Stimulated activated CD8-positive, alpha-beta memory T cell treated with anti-CD3 and anti-CD28 coated beads, Interleukin-7, amount 100 ng/mL, for 48 hours (primary cell): ENCODE measurements at places on chromosomes 5 and 9.

DNA sequence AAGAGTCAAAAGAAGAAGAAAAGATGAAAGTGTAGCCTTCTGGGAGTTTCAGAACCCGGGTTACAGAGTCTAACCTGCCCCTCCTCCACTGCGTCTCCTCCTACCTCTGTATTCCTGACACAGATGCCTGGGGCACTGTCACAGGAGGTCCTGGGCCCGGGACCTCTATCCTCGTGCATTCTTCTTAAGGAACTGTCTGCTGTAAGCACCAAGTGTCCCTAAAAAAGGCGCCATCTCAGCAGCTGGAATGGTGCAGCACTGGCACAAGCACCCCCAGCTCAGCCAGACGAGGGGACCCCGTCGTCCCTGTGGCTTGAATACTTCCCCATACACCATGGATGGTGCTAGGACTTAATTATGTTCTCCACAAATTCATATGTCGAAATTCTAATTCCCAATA lies 35.8 kb upstream of the MVB12B start:
- DNase-seq: no peak

DNA sequence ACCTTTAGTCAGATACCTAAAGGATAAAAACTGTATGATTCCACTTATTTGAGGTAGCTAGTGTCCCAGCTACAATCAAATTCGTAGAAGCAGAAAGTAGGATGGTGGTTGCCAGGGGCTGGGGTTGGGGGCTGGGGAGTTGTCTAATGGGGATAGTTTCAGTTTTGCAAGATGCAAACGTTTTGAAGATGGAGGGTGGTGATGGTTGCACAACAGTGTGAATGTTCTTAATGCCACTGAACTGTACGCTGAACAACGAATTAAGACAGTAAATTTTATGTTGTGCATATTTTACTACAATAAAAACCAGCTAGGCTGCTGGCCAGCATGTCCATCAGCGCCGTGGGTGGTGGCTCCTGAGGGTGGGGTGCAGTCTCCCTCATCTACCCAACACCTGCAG lies 137.8 kb downstream of the GADD45G start:
- no peak for DNase-seq

DNA sequence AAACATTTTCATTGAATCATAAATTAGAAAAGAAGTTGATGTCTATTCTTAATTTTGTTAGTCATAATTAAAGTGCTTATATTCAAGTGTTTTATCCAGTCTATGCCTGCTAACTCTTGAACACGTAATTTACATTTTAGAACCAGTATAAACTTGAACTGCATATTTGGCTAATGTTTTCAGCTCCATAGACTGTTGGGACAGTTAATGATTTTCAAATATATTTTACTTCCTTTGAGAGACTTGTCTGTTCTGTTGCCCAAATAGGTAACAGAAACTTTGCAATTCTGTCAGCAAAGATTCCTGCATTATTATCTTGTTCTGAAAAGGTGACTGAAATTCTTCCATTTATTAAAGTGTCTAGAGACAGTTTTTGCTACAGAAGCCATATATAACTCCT lies 7.8 kb downstream of the ITGA2 start:
- no peak for DNase-seq

GRCh38 chr5:139481580-139482049 lies 943 bp downstream of the STING1 start:
- no peak for DNase-seq

DNA sequence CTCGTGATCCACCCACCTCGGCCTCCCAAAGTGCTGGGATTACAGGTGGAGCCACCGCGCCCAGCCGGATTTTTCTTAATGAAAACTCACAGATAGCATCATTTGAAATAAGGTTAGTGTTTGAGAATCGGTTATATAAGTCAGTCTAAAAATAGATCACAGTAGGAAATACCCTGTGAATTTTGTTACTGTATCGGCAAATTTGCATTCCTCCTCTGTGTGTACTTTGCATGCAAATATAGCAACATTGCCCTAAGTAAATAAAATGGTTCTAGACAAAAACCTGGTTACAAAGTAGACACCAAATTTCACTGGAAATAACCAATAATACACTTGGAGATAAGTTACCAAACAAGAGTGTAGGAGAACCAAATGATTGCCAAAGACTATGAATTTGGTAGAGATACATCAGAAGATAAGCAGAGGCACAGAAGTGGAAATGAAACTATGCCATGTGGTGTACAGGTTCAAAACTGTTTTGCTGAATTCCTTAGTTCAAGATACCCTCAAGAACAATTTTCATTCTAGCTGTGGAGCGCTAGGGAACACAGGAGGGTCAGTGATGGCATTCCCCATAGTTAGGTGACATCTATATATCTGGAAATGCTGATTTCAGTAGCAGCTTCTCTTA lies 58.1 kb downstream of the ICE1 start:
- DNase-seq: no peak

DNA sequence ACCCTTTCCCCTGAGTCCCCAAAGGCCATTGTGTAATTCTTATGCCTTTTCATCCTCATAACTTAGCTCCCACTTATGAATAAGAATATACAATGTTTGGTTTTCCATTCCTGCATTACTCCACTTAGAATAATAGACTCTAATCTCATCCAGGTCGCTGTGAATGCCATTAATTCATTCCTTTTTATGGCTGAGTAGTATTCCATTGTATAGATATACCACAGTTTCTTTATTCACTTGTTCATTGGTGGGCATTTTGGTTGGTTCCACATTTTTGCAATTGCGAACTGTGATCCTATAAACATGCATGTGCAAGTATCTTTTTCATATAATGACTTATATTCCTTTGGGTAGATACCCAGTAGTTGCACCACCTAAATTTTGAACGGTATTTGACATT lies 101.5 kb downstream of the SEMA5A start:
- no peak for DNase-seq

- no peak for DNase-seq
Measured at GRCh38 chr5:81140441-81140840, 92.7 kb upstream of the CKMT2 start.

DNA sequence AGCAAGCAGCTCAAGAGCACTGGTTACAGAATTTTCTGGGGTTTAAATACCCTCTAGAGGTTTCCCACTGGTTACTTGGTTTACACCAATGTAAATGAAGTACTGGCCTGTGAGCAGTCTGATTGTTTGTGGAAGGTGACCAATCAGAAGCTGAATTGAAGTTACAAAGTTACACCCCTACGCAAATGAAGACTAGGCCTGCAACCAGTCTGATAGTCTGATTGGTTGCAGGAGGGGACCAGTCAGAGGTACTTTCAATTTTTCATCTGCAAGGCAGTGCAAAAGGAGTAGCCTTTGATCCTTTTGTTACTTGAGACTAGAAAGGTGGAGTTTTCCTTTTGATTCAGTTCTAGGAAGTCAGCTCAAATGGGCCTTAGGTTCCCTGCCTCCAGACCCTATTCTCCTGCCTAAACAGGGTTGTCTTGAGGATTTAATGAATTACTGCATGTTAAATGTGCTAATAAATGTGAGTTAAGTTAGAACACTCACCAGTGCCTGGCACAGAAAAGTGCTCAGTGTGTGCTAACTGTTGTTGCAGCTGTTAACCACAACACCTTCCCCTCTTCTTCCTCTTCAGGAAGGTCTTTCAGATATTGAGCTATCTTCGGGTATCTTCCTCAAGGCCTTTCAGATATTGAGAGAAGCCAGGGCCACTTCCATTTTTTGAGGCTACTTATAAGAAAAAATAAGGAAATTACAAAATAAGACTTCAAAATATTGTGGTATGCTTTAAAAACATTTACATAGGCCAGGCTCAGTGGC lies 32.1 kb upstream of the CLINT1 start:
- DNase-seq: no peak

DNA sequence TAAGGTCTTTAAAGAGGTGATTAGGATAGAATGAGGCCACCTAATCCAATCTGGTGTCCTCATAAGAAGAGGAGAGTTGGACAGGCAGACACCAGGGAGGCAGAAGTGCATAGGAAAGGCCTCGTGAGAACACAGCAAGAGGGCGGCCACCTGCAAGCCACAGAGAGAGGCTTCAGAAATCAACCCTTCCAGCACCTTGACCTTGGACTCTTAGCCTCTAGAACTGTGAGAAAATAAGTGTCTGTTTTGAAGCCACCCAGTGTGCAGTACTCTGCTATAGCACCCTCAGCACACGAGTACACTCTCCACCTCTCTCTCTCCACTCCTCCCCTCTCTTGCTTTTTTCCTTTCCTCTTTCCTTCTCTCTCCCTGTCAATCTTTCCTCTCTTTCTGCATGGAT lies 26.8 kb downstream of the NIPAL4 start:
- DNase-seq: no peak

DNA sequence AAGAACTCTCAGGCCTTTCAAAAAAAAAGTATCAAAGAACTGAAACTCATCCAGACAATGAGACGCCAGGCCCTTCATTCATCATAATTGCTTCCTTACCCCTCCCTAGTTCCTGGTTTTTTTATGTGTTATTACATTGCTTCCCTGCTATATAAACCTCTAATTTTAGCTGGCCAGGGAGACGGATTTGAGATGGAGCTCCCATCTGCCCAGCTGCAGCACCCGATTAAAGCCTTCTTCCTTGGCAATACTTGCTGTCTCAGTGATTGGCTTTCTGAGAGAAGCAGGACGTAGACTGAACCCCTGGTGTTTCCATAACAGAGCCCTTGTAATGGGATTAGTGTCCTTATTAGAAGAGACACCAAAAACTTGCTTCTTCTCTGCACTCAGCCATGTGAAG lies 62.4 kb downstream of the BARX1 start:
- no peak for DNase-seq

DNA sequence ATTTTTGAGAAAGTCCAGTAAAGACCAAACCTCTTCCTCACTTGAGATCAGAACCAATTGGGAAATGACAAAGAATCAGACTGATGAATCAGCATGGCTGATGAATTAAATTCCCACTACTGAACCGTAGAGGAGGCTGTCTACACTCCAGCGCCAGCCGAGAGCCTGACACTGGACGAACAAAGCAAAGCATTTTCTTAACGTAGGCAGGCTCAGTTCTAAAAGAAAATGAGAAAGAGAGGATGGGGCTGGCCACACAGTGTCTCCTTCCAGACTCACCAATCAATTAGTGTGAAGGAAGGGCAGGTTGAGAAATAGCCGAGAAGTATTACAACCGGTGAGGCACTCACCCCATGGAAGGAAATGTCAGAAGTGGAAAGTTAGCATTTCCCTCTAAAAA lies 49.4 kb downstream of the ITGA1 start:
- no peak for DNase-seq

DNA sequence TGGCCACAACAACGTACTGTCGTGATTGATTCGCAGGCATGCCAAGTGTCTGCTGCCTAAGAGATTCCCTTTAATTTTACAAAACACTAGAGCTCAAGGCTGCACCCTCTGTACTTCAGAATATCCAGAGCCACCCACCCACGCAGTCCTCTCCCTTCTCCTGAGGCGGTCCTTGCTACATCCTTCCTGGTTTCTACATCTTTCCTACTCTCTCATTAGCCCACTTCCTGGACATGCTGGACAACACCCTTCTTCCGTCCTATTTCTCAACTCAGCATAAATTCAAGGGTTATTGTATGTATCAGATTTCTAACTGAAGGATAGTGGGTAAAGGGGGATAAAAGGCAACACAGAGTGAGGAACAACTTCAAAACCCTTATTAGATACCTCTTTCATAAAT lies 148.4 kb upstream of the MAP3K1 start:
- DNase-seq: no peak

DNA sequence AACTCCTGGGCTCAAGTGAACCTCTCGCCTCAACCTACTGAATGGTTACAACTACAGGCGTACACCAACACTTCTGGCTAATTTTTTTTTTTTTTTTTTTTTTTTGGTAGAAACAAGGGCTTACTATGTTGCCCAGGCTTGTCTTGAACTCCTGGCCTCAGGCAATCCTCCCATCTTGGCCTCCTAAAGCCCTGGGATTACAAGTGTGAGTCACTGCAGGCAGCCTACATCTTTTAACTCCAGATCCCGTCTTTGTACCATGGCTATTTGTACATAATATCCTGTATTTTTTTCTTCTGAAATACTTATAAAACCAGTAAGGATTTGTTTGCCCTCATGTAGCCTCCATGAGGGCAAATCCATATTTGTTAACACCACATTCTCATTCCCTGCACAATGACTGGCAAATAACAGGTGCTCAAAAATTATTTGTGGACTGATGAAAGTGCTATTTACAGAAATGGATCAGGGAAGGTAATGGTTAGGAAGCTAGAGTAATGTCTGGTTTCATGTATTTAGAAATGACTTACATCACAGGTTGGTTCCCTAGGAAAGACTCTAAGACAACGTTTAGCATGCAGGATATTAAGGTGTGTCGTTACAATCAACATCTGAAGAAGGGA lies 51.9 kb upstream of the POU5F2 start:
- DNase-seq: no peak

GRCh38 chr9:99226054-99226453 lies 4.0 kb downstream of the SEC61B start:
- DNase-seq: no peak
